Astrocyte of the hippocampus (primary cell): ENCODE measurements at places on chromosomes 3 and 15.
A peak's percentile ranks its signal among the peaks of the same experiment; 100 is the strongest.

DNA sequence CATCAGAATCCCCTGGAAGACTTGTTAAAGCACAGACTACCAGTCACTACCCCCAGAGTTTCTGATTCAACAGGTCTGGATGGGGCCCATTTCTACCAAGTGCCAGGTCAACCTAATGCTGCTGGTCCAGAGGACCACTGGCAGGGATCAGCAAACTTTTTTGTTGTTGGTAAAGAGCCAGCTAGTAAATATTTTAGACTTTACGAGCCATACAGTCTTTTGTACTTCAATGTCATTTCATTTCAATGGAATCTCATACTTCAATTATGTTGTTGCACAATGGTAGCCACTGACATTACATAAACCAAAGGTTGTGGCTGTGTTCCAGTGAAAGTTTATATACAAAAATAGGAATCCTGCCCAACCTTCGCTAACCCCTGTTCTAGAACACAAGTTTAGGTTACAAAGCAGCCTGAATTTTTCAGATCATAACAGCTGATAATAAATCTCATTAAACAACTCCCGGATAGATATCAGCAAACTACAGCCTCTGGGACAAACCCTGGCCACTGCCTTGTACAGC, 28.7 kb downstream of the ULK4 start:
- peak; percentile 39 for DNase-seq

DNA sequence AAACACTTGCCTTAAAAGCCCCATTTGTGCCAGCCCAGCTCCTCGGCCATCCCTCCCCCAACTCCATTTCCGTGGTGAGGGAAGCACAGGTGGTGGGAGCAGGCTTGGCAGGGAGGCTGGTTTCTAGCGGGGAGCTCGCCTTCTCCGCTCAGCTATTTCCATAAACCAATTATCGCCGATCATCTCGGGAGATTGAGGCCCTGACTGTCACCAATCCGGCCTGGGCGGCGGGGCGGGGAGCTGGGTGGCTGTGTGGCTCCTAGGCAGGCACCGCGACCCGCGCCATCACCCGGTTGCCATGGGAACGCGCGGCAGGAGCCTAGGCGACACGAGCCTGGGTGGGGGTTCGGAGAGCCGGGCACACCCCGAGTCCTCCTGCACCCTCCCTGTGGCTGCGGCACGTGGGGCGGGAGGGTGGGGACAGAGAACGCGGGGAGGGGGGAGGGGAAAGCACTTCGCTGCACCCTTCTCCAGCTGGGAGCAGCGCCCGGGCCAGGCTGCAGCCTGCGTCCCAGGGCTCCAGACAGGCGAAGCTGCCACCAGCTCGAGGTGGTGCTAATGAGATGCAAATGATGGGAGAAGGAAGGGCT, 9.3 kb downstream of the CCDC33 start:
- DNase-seq: peak; percentile 38

DNA sequence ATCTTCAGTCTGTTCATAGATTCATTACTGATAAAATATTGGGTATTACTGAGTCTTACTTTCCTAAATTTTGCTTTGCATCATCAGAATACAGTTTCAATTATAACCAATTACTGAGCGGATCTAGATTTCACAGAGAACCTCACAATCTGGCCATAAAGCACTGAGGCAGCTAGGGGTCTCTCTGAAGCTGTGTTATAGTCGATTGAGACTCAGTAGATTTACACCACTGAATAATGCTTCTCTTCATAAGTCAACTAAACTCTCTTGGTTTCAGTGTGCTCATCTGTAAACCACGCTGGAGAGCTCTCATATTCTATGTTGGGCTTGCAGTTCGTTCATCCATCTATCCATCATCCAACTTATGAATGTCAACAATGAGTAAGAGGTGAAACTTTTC, 180.6 kb downstream of the GREM1 start:
- DNase-seq: no peak

- DNase-seq: no peak
These were observed 58.9 kb downstream of the RARB start for GRCh38 chr3:25486932-25487331.

- no peak for DNase-seq
These were observed 46.0 kb upstream of the RNU6-1 start for GRCh38 chr15:67885861-67886260.

GRCh38 chr15:92394309-92395097, 822 bp downstream of the ST8SIA2 start:
- peak; percentile 70 for DNase-seq

DNA sequence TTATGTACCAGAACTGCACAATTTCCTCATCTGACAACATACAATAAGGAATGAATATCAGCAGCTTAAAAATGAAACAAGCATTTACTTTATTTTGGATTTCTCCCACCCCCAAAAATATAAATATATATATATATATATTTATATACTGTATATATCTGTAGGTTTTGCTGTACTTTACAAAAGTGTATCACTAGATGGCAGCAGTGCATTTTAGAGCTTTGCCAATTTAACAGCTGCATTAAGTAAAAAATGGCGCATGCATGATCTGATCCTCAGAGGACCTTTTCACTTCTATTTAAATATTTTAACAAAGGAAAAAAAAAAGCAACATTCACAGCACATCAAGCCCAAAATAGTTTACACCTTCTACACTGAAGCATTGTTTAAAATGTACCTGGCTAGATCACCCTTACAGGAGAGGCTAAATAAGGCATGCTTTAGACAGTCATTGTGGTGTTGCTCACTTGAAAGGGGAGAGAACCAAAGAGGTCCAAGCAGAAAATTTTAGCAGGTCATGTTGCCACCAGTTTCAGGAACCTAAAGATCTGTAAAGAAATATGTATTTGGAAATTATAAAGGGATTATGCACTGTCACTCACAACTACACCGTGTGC, 72.6 kb downstream of the NPTN start:
- peak; percentile 62 for DNase-seq

DNA sequence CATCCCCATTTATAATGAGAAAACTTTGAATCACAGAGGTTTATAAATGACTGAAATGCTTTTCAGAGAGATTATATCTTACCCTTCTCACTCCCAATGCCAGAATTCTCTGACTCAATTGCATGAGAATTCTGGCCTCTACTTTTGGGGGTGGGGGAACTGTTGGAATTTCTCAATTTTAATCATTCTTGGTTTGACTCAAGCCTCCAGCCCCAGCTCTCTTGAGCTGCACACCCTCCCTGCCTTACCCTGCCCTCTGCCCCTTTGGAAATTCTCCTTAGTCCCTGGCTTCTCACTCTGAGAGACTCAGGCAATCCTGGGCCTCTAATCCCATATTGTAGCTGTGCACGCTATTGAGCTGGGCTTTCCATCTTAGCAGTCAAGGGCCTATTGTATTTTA, 44.2 kb downstream of the ZNF589 start:
- peak; percentile 11 for DNase-seq

DNA sequence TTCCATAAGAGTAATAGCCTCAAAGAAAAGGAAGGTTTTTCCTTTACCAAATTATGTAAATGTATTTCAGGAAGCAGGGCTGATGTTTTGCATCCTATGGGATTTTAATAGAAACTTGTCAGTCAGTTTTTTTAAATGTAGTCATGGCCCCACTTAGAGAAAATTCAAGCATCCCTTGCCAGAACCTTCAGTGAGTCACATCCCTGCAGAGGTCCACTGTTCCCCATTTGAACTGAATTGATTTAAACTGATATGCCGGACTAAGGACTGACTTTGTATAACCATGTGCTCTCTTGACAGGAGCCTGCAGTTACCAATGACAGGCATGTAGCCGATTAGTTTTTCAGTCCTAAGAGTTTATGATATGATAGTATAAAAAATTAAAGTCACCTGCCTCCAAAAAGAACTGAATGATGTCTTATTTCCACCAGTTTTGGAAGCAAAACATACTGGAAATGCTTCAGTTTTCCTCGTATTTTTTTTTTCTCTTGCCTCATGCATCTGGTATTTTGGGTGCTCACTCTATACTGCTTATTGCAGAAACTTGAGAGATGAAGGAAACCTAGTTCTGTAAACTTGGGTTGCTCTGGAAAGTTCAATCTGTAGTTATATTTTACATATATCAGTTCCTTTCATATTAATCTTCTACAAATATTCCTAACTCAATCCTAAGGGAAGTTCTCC, 30.7 kb downstream of the LRTM1 start:
- peak; percentile 71 for DNase-seq

DNA sequence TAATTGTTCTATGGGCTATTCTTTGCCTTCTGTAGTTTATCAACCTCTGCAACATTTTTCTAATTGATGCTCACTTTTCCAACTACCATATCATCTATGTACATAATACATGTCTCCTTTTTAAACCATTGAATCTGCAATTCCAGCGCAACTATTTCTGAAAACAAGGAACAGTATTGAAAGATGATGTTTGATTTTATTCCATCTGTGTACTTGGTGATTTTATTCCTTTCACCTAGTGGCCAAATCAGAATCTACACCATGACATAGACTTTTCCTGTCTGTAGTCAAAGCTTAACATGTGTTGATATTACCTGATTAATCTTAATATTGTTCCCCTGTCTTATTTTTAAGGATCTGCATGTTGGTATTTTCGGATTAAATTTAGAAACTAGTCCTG, 13.0 kb downstream of the NKTR start:
- no peak for DNase-seq

DNA sequence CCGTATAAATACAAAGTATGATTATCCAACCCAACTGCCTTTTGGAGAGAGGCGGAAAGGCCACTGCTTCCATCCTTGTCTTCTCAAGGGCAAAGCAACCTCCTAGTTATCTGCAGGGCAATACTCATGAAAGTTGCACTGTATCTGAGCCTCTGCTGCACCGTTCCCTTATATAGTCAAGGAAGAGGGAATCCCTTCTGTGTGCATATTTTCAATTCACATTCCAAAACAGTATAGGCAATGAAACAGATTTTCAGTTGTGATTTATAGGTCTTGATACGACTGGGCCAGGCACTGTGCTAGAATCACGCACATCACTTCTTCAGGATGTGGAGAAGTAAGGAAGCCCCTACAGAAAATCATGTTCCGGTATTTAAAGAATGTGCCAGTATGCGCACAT, 455.7 kb downstream of the FOXP1 start:
- DNase-seq: no peak
